Astrocyte (in vitro differentiated cells and primary cell): ENCODE measurements at places on chromosomes 1 and 21.

DNA sequence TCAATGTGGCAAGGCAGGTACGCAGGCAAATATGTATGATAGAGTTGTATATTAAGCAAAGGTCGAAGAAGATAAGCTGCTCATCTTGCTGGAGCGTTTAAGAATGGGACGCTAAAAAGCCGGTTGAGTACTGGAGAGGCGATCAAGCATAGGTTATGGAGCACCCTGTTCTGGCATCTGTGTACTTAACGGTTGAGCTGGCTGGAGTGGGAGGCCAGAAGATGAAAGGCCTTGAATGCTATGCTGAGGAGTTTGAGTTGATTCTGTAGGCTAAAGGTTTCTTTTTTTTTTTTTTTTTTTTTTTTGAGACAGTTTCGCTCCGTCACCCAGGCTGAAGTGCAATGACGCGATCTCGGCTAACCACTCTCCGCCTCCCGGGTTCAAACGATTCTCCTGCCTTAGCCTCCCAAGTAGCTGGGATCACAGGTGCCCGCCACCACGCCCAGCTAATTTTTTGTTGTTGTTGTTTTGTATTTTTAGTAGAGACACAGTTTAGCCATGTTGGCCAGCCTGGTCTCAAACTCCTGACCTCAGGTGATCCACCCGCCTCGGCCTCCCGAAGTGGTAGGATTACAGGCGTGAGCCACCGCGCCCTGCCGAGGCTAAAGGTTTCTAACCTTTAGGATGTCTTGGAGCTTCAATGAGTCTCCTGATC is 850 bp upstream of the KHDC4 start:
- no peak for DNase-seq
- peak overlapping the region; percentile 93 for H3K27ac ChIP-seq
- peak overlapping the region; percentile 80 for H3K4me3 ChIP-seq
- peaks cover 39% of the 10 kb centered on the region for H3K4me1 ChIP-seq

DNA sequence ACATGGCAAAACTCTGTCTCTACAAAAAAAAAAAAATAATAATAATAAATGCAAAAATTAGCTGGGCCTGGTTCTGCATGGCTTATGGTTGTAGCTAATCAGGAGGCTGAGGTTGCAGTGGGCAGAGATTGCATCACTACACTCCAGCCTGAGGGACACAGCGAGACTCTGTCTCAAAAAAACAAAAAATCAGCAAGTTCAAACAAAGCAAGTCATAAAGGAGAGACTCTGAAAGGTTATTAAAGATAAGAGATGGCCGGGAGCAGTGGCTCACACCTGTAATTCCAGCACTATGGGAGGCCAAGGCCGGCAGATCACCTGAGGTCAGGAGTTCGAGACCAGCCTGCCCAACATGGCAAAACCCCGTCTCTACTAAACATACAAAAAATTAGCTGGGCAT is 28.8 kb downstream of the COP1 start:
- no peak overlapping the region for H3K4me3 ChIP-seq
- no peaks in the 10 kb centered on the region for H3K36me3 ChIP-seq
- H3K27ac ChIP-seq, result no peak overlapping the region
- DNase-seq, result no peak
- no peaks in the 10 kb centered on the region for H3K4me1 ChIP-seq

GRCh38 chr1:41870076-41870562 is 48.6 kb downstream of the HIVEP3 start:
- H3K27ac ChIP-seq, result peak overlapping the region; percentile 38
- H3K36me3 ChIP-seq, result no peaks in the 10 kb centered on the region
- peak; percentile 81 for DNase-seq
- H3K27me3 ChIP-seq, result no peaks in the 10 kb centered on the region

DNA sequence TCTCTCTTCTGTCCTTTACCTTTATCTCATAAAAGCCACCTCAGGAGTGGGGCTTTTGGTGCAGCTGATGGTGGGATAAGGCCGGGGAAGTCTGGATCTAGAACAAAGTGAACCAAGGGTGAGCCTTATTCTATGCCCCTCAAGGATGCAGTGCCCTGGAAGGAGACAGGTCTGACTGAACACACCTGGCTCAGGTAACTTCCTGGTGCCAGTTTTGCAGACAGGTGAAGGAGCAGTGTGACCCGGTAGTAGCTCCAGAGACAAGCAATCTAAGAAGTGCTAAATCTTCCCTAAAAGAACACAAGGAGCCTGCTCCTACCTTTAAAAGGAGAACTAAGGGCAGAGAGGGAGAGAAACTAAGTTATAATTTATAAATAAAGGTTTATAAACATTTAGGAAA is 2.9 kb downstream of the KCNJ15 start:
- no peak overlapping the region for H3K4me3 ChIP-seq
- no peak overlapping the region for H3K27ac ChIP-seq
- no peaks in the 10 kb centered on the region for H3K27me3 ChIP-seq
- DNase-seq, result no peak

DNA sequence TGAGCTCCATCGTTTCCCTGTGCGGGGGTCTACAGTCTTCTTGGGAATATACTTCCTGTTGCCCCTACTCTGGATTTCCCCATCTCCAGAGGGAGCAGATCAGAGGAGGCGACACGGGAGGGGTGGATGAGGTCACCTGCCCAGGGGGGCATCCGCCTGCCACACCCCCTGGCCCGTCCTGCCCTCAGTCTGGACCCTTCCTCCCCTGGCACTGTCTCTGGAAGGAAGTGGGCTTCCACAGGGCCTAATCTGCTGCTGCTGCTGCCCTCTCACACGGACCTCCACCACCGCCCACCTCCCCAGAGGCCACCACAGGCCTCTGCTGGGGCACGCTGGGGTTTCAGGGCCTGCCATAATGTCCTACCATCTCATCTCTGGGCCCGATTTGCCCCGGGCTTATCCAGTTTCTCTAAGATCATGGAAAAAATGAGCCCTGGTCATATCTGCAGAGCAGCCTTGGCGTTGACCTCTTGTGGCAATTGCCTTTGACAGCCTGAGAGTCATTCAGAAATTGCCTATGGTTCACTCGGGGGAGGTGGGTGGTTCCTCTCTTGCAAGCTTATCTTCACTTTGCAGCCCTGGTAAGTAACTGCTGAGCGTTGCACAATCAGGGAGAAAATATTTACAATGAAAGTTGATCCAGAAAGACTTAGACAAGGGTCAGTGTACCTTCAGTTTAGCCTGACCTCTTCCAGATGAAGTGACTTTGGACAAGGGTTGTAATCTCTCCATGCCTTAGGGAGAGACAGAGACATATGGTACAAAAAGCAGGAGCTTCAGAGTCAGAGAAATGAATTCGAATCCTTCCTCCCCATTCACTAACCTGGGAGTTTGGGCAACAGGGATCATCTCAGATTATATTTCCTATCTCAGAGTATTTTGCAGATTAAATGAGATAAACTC is 252.4 kb downstream of the TOMM20 start:
- peaks cover 10% of the 10 kb centered on the region for H3K4me1 ChIP-seq
- H3K27me3 ChIP-seq, result no peaks in the 10 kb centered on the region
- DNase-seq, result peak; percentile 41

- H3K27ac ChIP-seq, result no peak overlapping the region
- no peaks in the 10 kb centered on the region for H3K27me3 ChIP-seq
- H3K4me3 ChIP-seq, result no peak overlapping the region
- H3K36me3 ChIP-seq, result no peaks in the 10 kb centered on the region
- no peaks in the 10 kb centered on the region for H3K4me1 ChIP-seq
- no peak for DNase-seq
Observed at GRCh38 chr1:6898974-6899539, 113.8 kb downstream of the CAMTA1 start.

GRCh38 chr1:43801203-43801602 is 93.9 kb downstream of the ST3GAL3 start:
- H3K4me3 ChIP-seq, result no peak overlapping the region
- H3K27me3 ChIP-seq, result no peaks in the 10 kb centered on the region

- H3K4me1 ChIP-seq, result peaks cover 20% of the 10 kb centered on the region
- no peaks in the 10 kb centered on the region for H3K27me3 ChIP-seq
- H3K4me3 ChIP-seq, result peak overlapping the region; percentile 9
- DNase-seq, result peak; percentile 48
- H3K36me3 ChIP-seq, result no peaks in the 10 kb centered on the region
Observed at GRCh38 chr1:86504895-86505563, 36.3 kb downstream of the CLCA1 start.

DNA sequence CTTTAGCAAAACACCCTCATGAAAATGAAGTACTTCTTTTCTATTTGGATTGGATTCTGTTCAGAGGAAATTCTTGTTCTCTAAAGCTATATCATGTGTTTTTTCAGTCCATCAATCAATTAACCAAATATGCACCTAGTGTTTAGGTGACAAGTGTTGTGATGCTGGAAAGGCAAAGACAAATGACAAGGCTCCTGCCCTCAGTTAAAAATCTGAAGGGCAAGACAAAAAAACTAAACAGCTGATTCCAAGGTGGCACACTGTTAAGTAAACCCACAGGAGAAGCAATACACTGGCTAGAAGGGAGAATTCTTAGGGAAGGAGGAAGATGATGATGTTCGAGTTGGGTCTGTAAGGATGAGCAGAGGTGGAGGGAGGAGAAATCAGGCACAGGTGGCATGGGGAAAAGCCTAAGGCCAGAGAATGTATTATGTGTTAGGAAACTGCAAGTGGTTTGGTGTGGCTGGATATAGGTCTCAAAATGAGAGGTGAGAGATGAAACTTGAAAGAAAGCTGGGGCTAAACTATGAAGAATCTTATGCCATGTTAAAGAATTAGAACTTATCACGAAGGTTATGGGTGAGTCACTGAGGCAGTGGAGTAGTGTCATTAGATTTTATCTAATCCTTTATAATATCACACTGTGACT is 51.8 kb upstream of the GFI1 start:
- peak; percentile 56 for DNase-seq
- H3K36me3 ChIP-seq, result no peaks in the 10 kb centered on the region
- no peak overlapping the region for H3K27ac ChIP-seq
- peaks cover 19% of the 10 kb centered on the region for H3K4me1 ChIP-seq
- H3K4me3 ChIP-seq, result no peak overlapping the region

GRCh38 chr1:153389401-153389800 is 1.5 kb downstream of the S100A8 start:
- no peak overlapping the region for H3K27ac ChIP-seq
- DNase-seq, result no peak
- no peaks in the 10 kb centered on the region for H3K27me3 ChIP-seq

DNA sequence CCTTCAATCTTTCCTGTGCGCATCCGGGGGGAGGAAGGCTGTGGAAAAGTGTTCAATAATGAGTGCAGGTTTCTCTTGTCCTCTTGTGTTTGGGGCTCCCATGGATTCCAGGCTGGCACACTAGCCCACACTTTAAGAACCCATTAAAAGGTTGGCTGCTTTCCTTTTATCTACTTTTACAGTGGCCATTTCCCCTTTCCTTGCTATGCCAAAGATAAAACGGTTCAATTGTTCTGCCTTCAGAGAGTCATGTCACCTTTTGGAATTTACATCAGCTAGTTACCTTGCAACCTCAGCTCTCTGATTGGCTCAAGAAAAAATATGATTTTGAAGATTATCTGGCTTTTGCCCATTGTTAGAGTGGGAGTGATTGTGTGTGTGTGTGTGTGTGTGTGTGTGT is 182.3 kb downstream of the SDCCAG8 start:
- H3K27ac ChIP-seq, result no peak overlapping the region
- no peak overlapping the region for H3K4me3 ChIP-seq
- H3K27me3 ChIP-seq, result no peaks in the 10 kb centered on the region
- H3K4me1 ChIP-seq, result peaks cover 7% of the 10 kb centered on the region
- no peak for DNase-seq
- H3K36me3 ChIP-seq, result peaks cover 5% of the 10 kb centered on the region

DNA sequence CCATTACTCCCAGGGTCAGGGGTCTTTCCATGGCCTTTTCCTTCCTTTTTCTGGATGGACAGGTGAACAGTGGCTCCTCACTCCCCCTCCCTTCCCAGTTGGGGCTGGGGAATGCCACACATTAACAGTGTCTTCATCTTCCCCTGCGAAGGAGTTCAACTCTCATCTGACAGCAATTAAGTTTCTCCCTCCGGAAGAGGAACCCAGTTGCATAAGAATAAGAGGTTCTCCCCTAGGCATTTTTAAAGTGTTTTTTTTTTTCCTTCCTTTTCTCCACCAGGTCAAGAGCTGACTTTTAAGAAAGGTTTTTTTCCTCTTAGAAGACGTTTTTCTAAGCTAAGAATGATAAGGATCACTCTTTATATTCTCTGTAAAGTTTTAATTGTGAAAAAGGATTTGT is 42.3 kb upstream of the FASLG start:
- H3K36me3 ChIP-seq, result no peaks in the 10 kb centered on the region
- H3K4me3 ChIP-seq, result no peak overlapping the region
- H3K27ac ChIP-seq, result no peak overlapping the region

GRCh38 chr1:177133977-177134538 is 30.5 kb downstream of the ASTN1 start:
- no peaks in the 10 kb centered on the region for H3K4me1 ChIP-seq
- no peak overlapping the region for H3K4me3 ChIP-seq
- no peaks in the 10 kb centered on the region for H3K36me3 ChIP-seq
- no peak for DNase-seq
- H3K27me3 ChIP-seq, result no peaks in the 10 kb centered on the region

- no peaks in the 10 kb centered on the region for H3K36me3 ChIP-seq
- H3K27ac ChIP-seq, result no peak overlapping the region
- no peak overlapping the region for H3K4me3 ChIP-seq
Observed at GRCh38 chr1:200099040-200099439, 71.5 kb downstream of the NR5A2 start.

GRCh38 chr1:246078126-246078887 is 428.8 kb downstream of the SMYD3 start:
- H3K27ac ChIP-seq, result no peak overlapping the region
- no peak for DNase-seq
- H3K27me3 ChIP-seq, result no peaks in the 10 kb centered on the region
- H3K4me3 ChIP-seq, result no peak overlapping the region
- no peaks in the 10 kb centered on the region for H3K36me3 ChIP-seq
- H3K4me1 ChIP-seq, result no peaks in the 10 kb centered on the region

DNA sequence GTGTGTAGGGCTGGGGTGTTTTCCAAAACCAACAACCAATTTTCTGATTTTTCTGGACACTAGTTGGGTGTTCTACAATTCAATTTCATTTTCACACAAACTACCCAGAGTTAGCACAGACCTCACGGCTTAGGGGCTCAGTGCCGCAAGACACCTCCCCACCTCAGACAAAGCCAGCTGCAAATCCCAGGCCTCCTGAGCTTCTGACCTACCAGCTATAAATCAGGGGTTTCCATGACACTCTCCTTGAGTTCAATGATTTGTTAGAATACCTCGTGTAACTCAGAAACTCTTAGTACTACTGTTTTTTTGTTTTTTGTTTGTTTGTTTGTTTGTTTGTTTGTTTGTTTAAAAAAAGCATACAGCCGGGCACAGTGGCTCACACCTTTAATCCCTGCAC is 28.7 kb upstream of the FAM89A start:
- H3K27ac ChIP-seq, result no peak overlapping the region
- no peak overlapping the region for H3K4me3 ChIP-seq
- H3K36me3 ChIP-seq, result no peaks in the 10 kb centered on the region
- DNase-seq, result no peak
- no peaks in the 10 kb centered on the region for H3K4me1 ChIP-seq

DNA sequence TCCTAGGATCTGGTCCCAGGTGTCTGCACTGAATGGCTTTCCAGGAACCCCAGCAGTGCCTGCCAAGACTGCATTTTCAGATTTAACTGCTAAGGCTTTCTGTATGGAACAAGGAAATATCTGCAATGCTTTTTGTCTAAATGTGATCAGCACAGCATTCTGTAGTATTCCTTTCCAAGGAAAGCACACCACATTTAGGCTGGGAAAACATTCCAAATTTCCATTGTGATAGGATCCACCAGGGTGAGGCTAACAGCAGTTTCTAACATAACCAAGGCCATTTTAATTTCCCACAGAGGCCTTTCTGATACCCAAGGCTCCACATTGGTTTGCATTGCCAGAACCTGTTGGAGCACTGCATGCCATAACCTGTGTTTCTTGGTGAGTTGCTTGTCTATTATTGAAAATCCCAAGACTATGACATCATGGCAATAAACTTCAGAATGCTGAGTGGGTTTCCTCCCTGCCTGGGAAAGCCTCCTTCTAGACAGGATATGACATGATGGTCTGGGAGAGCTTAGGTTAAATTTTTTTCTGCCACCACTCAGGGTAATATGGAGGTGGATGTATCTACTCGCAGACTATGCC is 23.3 kb upstream of the PTGFRN start:
- peak overlapping the region; percentile 59 for H3K27ac ChIP-seq
- H3K36me3 ChIP-seq, result no peaks in the 10 kb centered on the region
- peaks cover 9% of the 10 kb centered on the region for H3K4me1 ChIP-seq
- H3K27me3 ChIP-seq, result no peaks in the 10 kb centered on the region
